T-helper 2 cell (primary cell): ENCODE measurements at places on chromosomes 7 and 10.

GRCh38 chr10:91242940-91243339 lies 22.5 kb downstream of the PCGF5 start:
- DNase-seq: no peak

GRCh38 chr10:3413937-3414666 lies 241.5 kb upstream of the PITRM1 start:
- no peak for DNase-seq

DNA sequence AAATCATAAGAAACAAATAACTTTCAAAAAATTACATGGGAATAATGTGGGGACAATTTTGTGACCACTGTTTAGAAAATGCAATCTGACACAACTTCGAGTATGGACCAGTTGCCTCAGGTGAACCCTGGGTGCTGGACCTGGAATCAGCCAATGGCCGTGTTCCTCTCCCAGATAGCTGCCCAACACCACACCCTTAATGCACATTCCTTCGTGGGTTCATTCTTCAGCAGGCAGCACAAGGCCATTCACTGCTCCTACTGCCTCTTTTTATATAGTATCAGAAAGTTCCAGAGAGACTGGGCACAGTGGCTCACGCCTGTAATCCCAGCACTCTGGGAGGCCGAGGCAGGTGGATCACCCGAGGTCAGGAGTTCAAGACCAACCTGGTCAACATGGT lies 89.1 kb upstream of the PARD3 start:
- no peak for DNase-seq

DNA sequence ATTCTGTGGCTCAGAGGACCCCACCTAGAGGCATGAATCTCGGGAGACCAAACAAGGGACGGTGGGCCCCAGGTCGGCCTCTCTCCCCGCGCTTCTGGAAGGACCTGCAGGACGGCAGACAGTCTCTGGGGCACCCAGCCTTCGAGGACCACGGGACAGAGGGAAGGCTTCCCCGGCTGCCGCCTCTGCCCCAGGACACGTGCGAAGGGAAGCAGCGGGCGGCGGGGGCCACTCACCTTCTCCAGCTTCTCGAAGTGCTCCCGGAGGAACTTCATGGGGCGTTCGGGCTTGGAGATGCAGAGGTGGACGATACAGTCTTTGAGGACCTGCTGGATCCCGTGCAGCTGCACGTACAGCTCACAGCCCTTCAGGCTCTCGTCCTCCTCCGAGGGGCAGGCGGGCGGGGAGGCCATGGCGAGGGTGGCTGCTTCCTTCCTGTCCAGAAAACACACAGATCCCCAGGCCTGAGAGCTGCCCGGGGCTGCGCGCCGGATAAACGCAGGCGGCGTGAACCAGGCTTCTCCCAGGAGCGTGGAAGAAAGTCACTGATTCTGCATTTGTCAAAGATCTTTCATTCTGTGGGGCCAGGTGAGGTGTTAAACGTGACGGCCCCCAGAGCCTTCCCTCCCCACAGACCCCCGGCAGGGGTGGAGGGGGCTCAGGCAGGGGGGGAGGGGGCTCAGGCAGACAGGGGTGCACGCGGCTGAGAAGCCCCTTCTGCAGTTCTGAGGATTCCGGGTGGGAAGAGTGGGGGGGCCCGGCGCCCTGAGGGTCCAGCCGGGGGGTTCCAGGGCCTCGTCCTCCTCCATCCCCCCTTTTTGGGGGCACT lies 15.2 kb upstream of the DNAAF5 start:
- DNase-seq: no peak

DNA sequence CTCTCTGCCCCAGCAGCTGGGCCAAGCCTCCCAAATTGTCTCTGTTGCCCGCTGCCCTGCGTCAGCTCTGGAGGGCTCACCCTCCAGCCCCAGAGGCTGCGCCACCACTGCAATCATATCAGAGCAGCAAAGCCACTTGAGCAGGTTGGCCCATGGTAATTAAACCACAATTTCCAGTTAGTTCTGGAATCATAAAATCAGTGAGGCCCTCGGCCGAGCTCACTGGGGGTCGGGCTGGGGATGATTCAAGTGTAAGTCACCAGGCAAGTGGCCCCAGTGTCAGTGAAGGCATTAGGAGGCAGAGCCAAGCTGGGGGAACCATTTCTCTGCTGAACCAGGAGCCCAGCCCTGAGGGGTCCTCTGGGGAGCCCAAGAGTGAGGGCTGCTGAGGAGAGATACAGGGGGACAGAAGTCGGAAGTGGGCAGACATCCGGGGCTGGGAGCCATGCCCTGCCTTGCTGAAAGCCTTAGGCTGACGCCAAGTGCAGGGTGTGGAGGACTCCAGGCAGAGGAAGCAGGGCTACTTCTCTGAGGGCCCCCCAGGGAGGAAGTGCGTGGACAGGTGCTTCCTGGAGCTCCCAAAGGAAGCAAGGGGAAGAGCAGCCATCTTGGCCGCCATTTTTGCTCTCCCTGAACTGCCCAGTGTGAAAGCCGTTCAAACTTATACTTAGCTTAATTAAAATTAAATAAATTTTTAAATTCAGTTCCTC lies 29.5 kb upstream of the SLC29A3 start:
- no peak for DNase-seq

- no peak for DNase-seq
Measured at GRCh38 chr7:71290452-71290851, 158.5 kb downstream of the GALNT17 start.

- no peak for DNase-seq
Measured at GRCh38 chr10:101161494-101162299, 30.6 kb downstream of the TLX1 start.

GRCh38 chr7:151813997-151814396 lies 62.9 kb downstream of the PRKAG2 start:
- no peak for DNase-seq

DNA sequence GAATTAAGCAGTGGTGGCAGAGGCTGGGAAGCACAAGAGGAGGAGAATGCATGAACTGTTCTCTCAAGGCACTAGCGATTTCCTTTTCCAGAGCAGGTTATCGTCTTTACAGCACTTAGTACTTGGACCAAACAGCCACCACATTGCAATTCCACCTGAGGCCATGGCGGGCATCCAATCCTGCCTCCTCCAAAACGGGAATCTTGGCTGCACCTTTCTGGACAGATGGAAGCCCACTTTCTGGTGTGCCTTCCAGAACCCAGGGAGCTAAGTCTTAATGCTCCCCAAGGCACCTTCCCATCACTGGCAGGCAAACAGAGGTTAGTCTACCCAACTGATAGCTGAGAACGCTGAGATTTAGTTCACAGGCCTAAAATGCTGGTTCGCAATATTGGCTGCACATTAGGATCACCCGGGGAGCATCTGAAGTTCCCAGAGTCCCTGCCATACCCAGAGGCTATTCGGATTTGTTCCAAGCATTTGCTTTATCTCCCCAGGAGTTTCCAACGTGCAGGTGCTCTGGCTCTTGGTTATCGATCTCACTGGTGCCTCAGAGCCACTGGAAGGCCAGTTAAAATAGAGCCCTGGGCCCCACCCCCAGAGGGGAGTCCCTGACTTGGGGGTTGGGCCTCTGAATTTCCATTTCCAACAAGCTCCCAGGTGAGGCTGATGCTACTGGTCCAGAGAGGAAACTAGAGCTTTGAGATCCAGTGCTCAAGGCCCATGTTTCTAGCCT lies 62.2 kb downstream of the KCNMA1 start:
- DNase-seq: no peak

- no peak for DNase-seq
Measured at GRCh38 chr10:133421336-133422222, 2.8 kb downstream of the SPRN start.

- no peak for DNase-seq
Measured at GRCh38 chr10:18406136-18406535, 245.3 kb downstream of the NSUN6 start.

DNA sequence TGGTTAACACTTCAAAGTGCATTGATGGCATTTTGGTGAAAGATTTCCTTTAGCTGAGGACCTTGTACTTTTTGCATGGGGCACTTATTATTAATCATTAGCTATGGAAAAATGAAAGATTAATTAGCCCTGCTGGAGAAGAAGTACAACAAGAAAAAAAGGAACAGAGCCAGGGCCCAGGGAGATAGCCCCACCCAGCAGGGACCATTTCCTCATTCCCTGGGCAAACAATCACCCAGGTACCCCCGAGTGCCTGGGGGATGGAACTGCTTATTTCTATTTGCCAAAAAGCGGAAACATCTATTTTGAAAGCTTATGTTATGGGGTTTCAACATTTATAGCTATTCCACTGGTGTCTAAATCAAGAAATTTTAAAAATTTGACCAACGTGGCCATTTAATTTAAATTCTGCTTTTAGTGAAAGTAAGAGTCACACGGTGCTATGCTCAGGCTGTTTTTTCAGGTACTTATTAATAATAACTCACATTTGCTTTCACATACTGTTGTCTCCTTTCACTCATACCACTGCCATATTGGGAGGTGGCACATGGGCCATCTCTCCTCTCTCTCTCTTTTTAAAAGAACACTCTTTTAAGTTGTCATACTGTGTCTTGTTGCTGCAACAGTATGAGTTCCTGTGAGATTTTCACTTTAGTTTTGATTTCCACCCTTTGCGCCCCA lies 143.6 kb upstream of the KIF5B start:
- DNase-seq: no peak

DNA sequence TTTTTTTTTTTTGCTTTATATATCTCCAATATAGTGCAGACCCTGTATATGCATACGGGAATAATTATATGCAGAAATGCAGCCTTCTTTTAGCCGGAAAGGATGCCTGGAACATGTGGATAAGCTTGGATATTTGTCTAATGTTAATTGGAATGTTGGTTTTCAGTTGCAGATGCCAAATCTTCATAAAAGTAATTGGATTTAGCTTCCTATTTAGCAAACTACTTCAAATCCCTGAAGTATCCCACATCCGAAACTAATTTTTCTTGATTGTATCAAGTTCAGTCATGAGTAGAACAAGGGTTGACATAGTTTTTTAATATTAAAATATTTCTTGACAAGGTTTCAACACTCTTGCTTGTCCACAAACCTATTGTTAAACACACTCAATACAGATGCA lies 281.7 kb downstream of the BBS9 start:
- DNase-seq: no peak

DNA sequence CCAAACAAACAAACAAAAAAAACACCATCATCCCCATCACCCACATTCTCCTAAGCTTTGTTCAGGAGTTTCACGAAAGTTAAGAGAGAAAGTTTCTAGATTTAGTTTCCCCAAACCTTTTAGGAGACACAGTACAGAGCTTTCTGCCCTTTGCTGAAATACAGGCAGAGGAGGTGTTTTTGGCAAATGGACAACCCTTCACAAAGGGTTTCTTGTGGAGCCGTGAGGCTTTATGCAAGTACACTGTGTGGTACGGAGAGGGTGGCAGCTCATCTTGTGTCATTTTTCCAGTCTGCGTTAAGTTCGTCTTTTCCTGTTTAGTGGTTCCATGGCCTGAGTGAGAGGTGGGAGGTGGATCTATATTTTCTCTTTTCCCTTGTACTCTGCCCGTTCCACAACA lies 215.5 kb upstream of the PRKCQ start:
- DNase-seq: no peak

DNA sequence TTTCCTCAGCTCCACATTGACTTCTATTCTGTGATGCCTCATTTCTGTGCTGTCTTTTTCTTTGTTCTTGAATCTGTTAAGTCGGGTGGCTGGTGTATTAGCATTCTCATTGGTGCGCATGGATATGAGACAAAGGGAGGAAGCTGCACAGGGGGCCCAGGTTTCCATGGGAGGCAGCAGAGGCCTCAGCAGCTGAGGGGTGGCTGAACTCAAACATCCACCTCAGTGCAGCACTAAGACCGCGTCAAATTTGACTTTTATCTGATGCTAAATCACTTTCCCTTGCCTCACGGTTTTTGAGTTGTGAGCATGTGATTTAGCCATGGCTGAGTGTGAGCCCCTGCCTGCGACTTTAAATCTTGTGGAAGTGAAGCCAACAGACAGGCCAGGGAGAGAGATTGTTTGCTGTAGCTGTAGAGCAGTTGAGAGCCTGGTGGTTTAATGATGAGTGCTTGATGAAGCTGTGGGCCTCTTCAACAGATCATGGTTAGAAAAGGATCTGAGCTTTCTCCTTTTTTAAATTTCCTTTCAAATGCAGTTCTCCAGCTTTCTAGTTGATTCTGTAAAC lies 193.3 kb upstream of the ZNF804B start:
- no peak for DNase-seq

DNA sequence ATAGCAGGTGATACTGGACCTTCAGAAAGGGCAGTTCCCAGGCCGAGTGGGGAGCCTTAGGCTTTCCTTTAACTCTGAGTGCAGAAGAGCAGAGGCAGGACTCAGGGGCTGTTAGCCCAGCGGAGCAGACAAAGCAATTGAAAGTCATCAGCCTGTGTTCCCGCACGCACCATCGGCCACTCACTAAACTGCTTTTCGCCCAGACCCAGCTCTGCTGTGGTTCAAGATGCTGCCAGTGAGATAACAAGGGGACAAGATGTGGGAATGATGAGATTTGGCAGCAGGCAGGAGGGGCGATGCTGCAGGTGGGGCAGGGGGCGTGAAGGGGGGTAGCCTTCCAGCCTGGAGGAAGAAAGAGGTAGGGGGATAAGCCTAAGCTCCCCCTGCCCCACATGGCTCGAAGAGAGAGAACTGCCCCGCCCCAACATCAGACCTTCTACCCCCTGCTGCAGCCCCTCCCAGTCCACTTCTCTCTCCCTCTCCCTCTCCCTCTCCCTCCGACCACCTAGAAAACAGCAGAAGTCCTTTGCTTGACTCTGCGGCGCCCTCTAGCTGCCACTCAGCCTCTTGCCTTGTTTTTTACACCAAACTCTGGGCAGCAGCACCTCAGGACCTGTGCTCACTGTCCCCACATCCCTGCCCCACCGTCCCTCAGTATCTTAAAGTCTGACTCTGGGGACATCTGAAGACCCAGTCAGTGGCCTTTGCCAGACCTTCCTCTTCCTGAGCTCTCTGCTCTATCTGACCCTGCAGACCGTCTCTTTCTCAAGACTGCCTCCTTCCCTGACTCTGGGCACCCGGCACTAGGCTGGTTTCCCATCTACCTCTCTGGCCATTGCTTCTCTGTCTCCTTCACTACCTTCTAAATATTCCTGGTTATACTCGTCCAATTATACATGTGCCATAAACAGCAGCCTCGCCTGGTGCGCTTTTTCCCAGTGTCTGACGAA lies 110.5 kb downstream of the C10orf105 start:
- DNase-seq: peak; percentile 22

DNA sequence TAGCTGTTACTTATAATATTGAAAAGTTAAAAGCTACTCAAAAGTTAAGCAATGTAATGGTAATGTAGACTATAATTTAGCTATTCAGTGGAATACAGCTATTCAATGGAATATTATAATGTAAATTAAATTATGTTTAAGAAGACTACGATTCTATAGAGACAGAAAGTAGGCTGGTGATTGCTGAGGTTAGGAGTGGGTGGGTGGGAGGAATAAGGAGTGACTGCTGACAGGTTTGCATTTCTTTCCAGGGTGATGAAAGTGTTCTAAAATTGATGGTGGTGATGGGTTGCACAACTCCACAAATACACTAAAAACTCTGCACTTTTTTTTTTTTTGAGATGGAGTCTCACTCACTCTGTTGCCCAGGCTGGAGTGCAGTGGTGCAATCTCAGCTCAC lies 21.4 kb downstream of the DENND2A start:
- DNase-seq: no peak

GRCh38 chr7:108404509-108405420 lies 51.5 kb downstream of the NRCAM start:
- no peak for DNase-seq
